GM18507 (cell line): ENCODE measurements at places on chromosomes 3 and 15.

GRCh38 chr15:66254089-66254950 lies 770 bp upstream of the MEGF11 start:
- no peak for DNase-seq

GRCh38 chr15:83203543-83203942 lies 4.1 kb downstream of the HDGFL3 start:
- DNase-seq: no peak

GRCh38 chr3:15241341-15241740 lies 35.3 kb downstream of the CAPN7 start:
- no peak for DNase-seq

GRCh38 chr15:55627730-55628368 lies 39.7 kb upstream of the PYGO1 start:
- DNase-seq: no peak

- no peak for DNase-seq
These were observed 3.6 kb upstream of the STARD5 start for GRCh38 chr15:81327516-81327915.

DNA sequence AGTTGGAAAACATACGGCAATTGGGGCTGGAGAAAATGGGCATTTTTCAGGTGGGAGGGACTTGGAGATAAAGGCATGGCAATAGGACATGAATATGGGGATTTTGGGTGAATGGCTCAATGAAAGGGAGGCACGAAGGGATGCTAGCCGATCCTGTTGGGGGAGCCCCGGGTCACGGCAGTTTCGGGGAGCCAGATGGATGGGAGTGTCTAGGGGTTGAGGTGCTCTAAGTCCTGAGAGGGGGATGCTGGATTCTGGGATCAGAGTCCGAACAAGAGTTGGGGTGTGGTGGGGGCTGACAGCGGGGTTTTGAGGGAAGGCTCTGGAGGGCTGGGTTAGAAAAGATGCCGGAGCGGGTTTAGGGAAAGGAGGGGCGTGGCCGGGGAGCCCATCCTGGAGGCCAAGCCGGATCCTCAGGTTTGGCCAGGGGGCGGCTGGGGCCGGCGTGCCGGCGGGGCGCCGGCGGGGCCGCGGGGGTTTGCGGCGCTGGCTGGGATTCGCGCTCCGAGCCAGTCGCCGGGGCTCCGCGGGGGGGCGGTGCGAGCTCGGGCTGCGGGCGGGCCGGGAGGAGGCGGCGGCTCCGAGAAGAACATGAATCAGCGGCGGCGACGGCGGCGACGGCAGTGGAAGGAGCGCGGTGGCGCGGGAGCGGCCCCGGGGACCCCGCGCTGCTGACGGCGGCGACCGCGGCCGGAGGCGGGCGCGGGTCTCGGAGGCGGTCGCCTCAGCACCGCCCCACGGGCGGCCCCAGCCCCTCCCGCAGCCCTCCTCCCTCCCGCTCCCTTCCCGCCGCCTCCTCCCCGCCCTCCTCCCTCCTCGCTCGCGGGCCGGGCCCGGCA lies at the start of gene TYRO3:
TSS of gene TYRO3 (plus strand) at position 813 of the 839 bp plus-strand sequence. CDS start 46 bp downstream, outside the sequence.
- peak; percentile 51 for DNase-seq

DNA sequence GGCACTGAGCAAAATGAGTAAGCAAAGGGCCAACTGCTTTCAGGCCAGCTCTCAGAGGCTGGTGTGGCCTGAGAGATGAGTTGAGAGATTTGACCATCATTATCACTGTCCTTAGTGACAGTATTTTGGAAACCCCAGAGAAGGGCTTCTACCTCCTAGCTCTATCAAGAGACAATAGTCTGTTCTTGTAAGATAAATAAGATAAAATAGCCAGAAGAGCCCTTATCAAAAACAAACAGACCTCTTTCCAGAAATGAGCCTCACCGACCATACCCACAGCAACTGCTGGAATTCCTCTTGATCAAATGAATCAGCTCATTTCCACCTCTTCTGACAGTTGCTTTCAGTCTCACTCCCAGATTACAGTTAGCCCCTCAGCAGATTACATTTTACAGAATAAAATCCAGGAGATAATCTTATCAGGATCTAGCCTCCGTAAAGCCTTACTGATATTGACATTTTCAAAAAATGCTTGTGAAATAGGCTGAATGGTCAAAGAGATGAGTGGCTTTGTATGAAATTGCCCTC lies 4.5 kb downstream of the HDC start:
- no peak for DNase-seq

DNA sequence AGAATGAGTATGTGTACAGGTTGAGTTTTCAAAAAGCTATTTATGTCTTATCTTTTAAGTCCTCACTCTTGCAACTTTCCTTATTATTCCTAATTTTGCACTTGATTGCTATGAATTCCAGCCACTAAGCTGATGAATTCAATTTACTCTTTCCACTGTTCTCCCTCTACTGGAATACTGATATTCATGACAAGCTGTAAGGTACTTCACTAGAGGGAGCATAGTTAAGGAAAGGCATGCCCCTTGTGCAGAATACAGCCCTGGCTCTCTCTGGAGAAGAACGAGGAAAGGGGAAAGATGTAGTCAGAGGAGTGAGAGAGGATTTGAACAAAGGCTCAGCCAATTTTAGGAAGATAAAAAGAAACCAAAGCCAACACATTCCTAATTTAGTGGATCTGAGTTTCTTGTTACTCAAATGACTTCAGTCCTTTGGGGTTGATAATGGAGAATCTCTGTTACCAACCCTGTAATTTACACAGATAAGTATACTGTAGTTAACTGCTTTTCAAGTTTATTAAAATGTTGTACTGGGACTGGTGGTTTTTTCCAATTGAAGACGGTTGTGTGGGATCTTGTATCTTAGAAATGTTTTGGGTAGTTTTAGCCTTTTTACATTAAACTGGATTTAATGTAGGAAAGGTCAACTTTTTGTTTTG lies 4.0 kb downstream of the SCAANT1 start:
- DNase-seq: no peak

- DNase-seq: no peak
These were observed 372.1 kb downstream of the LPP start for GRCh38 chr3:188526057-188526456.

- no peak for DNase-seq
These were observed 97.2 kb downstream of the CLDN1 start for GRCh38 chr3:190224863-190225692.

DNA sequence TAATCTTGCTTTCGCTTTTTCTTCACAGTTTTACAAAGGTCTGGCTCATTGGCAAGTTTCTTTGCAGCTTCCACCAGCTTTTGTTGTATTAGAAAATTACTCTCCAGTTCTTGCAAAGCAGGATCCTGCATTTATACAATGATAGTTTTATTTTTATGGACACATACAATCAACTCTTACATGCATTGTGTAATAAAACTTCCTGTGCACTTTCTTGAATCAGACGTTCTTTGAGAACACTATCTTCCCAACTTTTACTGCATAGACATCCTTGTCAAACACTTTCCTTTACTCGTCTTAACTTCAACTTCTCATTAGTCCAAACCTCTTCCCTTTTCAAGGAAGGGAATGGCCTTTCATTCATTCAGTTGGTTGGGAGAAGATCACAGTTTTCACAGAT lies 71.4 kb upstream of the LMOD3 start:
- no peak for DNase-seq

DNA sequence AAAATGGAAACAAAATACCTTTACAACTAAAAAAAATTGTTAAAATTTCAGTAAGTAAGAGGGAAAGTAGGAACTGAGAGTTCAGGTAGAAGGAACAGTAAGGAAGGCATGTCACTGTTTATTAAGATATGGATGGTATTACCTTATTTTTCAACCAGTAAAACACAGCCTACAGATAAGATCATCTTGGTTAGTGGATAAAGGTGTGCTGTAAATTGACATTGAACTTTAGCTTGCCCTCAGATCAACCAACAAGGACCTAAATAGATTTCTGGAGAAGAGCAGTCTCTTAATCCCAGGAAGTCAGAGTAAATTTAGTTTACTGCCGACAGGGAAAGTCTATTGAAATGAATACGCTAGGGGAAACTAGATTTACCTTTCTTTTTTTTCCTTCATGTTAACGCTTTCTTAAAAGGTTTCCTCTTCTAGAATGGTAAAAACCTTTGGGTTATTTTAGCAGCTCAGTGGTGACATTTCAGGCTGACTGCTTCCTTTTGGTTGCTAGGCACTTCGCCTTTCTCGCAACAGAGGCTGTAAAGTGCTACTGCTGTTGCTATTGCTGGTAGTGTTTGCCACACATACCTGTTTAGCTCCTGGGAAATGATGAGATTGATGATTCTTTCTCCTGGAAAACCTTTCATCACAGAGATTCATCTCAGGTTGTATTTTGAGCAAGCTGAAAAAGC lies 12.9 kb downstream of the DZIP3 start:
- no peak for DNase-seq
